Stimulated activated CD8-positive, alpha-beta memory T cell treated with anti-CD3 and anti-CD28 coated beads, Interleukin-7, amount 100 ng/mL, for 1 hour (primary cell): ENCODE measurements at places on chromosomes 7 and 10.
A peak's percentile ranks its signal among the peaks of the same experiment; 100 is the strongest.

GRCh38 chr7:95219721-95220120 is 104.6 kb downstream of the PON1 start:
- DNase-seq, result no peak

DNA sequence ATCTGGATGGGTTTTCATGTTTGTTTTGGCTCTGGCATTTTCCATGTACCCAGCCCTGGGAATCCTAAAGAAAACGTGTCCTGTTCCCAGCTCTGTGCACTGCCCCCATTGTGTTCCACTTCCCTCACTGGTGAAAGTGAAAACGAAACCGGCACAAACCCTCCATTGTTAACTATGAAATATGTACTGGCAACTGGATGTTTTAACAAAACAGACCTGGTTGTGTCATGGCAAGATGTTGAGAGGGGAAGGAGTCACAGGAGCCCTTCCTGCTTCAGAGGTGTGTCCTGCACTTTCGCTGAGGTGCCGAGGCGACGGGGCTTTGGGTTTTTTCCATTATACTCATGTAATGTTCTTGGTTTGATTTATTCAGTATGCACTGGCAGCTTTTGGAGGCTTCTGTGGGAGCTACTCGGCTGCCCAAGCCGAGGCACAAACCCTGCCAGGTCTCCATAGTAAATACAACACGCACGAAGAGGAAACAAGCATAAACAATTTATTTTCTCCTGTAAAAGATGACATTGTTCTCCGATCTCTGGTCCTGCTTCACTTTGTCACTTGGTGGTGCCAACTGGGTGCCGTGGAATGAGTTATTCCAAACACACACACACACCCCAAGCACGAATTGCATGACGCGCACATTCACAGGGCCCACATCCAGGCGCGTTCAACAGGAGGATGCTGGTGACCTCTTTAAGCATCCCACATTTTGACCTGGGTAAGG is 118.2 kb downstream of the CDK6 start:
- DNase-seq, result no peak

- no peak for DNase-seq
These were observed 12.7 kb downstream of the SLC29A3 start for GRCh38 chr10:71331736-71332135.

GRCh38 chr7:21011153-21011552 is 224.5 kb upstream of the SP8 start:
- no peak for DNase-seq

GRCh38 chr10:71712572-71713134 is 6.9 kb downstream of the C10orf105 start:
- DNase-seq, result no peak

DNA sequence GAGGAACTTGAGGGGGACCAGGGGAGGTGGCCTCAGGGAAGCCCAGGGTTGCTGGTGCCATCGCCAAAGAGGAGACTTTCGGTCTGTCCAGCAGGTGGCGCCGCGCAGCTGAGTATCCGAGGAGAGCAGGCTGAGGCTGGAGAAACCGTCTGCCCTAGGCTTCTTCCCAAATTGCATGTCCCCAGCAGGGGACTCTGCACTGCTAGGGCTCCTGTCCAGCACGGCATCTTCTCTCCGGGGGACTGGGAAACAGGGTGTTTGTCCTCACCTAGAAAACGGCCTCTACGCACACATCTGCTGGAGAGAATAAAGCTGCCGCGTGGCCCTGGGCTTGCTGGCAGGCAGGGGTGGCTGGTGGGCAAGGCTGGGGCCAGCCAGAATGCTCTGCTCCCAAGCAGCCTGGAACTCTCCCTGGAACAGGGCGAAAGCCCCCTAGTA is 161.9 kb downstream of the SH2D4B start:
- DNase-seq, result peak; percentile 47

GRCh38 chr7:11427686-11428273 is 404.2 kb downstream of the THSD7A start:
- no peak for DNase-seq

DNA sequence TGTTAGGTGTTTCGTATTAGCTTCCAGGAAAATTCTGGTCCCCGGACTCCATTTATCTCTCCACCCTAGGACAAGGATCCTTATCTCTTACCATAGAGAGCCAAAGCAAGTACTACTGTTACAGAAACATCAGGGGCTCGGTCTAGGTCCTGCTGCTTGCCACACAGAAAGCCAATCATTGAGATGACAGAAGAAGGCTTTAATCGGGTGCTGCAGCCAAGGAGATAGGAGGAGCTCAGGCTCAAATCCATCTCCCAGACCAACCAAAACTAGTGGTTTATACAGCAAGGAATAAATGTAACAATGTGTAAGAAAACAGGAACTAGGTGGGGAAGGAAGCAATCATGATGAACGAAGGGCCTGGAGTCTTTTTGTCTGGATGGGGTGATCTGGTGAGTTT is 22.2 kb upstream of the CACUL1 start:
- DNase-seq, result no peak

- DNase-seq, result no peak
These were observed 152.6 kb downstream of the POU6F2 start for GRCh38 chr7:39130274-39130673.

GRCh38 chr7:82194016-82194643 is 249.4 kb downstream of the CACNA2D1 start:
- no peak for DNase-seq

DNA sequence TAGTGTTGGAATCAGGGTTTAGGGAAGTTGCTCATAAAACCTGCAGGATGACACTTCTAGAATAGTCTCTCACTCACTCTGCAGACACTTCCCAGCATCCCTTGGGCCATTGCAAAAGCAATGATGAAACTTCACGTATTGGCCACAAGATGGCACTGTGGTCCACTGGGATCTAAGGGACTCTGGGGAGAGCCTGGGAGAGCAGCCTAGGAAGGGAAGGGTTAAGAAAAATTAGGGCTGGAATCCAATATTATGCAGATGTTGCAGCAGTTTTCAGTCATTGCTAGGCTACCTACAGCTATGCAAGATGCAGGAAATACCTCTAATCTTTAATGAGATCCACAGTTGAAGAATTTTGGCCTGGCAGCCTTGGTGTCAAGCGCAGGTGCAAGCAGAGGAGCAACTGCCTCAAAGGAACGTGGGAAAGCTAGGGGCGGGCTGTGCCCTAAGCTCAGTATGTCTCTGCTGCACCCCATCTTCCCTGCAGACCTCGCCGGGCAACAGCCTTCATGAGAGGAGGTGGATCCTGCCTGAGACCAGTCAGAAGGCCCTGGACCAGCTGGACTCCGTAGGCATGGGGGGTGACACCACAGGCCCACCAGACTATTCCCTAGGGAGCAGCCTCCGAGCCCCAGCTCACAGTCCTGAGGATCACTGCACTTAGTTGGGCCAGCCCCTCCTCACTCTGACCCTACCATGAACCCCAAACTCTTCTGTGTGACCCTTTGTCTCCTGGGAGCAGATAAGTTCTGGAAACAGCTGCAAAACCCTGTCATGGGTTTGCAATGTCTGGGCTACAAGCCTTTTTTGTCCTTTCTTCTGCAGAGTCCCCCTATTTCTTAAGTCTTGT is 127.9 kb upstream of the PRSS58 start:
- DNase-seq, result no peak

GRCh38 chr7:44709011-44709915 is 39.4 kb upstream of the ZMIZ2 start:
- no peak for DNase-seq

GRCh38 chr10:59299933-59300332 is 62.4 kb downstream of the FAM13C start:
- no peak for DNase-seq

DNA sequence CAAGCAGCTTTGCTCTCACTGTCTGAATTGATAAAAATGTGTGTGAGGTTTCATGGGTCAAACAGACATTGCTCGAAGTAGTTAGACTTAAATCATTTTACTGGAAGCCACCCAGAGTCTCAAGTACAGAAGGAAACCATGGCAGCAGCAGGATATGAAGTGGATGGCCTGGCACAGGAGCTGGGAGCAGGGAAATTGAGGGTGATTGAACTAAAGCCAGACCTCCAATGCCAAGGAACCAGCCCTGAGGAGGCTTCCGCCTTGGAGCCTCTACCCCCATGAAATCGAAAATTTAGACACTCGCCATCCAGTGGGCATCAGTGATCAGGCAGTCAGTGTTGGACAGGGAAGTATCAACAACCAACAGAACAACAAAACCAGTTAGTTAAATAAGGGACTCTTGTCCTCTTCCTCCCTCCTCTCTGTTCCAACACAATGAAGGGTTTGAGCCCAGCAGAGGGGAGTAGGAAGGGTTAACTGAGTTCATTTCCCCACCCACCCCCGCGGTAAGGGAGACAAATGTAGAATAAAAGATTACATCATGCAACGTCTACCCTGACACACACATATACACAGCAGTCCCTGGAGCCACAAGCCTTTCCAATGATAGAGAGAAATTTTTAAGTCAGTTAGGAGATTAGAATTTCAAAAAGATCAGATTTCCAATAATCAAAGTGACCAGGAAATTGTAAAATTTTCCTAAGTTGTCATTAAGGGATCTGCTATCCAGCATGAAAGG is 156.3 kb downstream of the SLC16A9 start:
- no peak for DNase-seq

DNA sequence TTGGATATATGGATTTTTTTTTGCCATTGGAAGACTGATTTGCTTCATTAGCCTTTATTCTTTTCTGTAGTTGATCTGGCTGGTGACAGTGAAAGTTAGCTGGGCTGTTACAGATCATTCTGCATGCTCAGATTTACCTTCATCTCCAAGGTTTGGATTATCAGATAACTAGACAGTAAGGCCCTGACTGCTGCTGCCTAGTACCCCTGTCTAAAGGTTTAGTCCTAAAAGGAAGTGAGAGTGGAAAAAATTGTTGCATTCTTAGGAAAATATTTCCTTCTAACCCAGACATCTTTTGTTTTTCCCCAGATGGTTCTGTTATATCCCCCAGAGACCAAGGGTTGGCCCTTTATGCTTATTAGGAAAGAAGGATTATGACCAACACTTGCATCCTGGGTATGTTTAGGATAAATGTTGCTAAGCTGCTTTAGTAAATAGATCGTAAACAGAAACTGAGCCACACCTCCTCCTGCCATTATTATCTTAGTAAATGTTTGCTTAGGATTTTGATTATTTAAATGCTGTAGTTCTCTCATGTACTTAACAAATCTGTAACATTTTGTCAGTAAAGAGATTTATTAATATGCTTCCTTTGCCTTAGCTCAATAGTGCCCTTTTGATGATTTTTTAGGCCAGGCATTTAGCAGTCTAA is 44.4 kb downstream of the MCU start:
- DNase-seq, result no peak

- no peak for DNase-seq
These were observed 45.4 kb upstream of the CACNB2 start for GRCh38 chr10:18094793-18095192.

- DNase-seq, result no peak
These were observed 77.4 kb downstream of the ZNF365 start for GRCh38 chr10:62451611-62451975.

GRCh38 chr10:3350617-3351258 is 178.2 kb upstream of the PITRM1 start:
- DNase-seq, result no peak

- DNase-seq, result no peak
These were observed 501.9 kb downstream of the INHBA start for GRCh38 chr7:41201021-41201420.

DNA sequence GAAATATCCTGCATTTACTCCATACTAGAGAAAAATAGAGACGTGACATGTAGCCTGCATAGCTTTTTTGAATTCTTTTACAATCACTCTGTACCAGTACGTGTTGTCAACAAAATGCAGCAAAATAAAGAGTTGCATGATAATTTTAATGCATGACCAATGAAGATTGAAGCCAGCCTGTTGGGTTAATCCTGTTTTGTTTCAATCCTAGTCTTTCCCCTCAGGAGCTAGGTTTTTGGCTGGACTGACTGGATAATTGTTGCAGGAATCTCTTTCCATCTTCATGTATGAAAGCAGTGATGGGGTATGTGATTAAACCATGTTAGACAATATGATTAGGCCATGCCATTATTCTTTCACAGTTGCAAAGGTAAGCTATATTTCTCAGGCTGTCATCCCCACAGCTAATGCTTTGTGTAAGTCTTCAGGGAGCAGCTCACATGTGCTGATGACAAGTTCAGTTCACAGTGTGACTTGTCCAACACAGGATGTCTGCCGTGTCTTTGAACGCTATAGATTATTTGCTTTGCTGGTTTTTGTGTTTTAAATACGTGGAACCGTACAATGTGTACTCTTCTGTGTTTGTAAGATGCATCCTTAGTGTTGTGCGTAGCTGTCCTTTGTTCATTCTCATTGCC is 24.4 kb downstream of the PAPSS2 start:
- no peak for DNase-seq

- no peak for DNase-seq
These were observed 19.2 kb downstream of the CRPPA start for GRCh38 chr7:16402091-16402490.

- DNase-seq, result no peak
These were observed 2.9 kb upstream of the MTPN start for GRCh38 chr7:135980012-135980551.

- no peak for DNase-seq
These were observed 84.8 kb upstream of the LRRC18 start for GRCh38 chr10:49024484-49024883.

GRCh38 chr7:142603870-142604448 is 145.3 kb upstream of the PRSS1 start:
- DNase-seq, result peak; percentile 21

DNA sequence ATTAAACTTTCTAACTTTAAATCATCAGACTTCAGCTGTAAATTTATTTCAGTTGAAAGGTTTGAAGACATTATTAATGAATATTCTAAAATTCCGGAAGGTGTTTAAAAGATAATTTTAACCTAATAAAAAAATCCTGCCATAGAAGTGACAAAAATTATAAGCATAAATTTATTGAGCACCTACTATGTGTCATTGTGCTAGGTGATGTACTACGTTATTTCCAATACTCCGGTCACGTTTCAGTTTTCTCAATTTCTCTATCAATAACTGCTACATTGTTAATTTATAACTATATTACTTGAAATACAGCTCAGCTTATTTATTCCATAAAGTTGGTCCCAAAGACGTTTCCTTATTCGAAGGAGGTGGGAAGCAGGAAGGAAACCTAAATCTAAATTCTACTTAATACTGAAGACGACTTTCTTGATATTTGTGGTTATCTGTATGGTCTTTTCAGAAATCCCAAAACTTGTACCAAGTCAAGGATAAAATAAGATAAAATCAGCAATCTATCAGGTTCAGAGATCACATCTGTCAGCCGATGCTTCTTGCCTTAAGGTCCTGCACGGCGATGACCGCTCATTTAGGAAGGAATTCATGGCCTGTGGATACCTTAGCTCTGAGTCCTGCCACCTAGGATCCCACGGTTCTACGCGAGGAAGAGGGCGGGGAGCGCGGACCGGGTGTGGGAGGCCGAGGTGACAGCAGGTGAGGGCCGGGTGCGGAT is 1.2 kb upstream of the ZEB1 start:
- no peak for DNase-seq

DNA sequence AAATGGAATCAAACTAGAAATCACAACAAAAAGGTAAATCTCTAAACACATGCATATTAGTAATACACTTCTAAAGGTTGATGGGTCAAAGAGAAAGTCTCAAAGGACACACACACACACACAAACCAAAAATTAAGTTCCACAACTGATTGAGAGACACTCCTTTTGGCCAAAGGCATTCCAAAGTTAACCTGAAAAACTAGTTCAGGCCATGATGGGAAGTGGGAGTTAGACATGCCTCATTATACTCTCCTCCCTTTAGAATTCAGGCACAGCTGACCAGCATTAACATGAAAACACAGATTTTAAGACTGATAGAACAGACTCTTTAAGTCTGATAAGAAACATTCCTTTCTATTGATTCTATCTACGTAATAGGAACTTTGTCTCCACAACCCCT is 332.4 kb upstream of the IGFBP3 start:
- no peak for DNase-seq
